Smooth muscle cell of the umbilical artery (primary cell): ENCODE measurements at places on chromosomes 11 and 22. TPM values are rescaled to one million over a fixed set of nuclear protein-coding genes. Genes with fewer than 3 reads are reported as not detected.

The IL10RA gene
- 0.09 TPM in 1 of 2 replicates, not detected in the other for total RNA-seq

The E2F8 gene
- total RNA-seq, result under 0.01 and 0.92 TPM in 2 replicates

The TPH1 gene
- 0.05 TPM in 1 of 2 replicates, not detected in the other for total RNA-seq

The OR52B2 gene
- total RNA-seq, result not detected in 2 replicates

The PIK3C2A gene
- total RNA-seq, result 88.5 and 110 TPM in 2 replicates

The TIMP3 gene
- total RNA-seq, result 876 and 1,947 TPM in 2 replicates

The UPK3A gene
- total RNA-seq, result not detected in 2 replicates

The NNMT gene
- 315 and 919 TPM in 2 replicates for total RNA-seq

The SCN2B gene
- under 0.01 TPM in 1 of 2 replicates, not detected in the other for total RNA-seq

The GLYAT gene
- not detected in 2 replicates for total RNA-seq

The RCOR2 gene
- total RNA-seq, result 2.7 and 4.0 TPM in 2 replicates

The DCHS1 gene
- 4.4 and 10.4 TPM in 2 replicates for total RNA-seq

The MMP12 gene
- 0.18 and 1.2 TPM in 2 replicates for total RNA-seq

The DUSP8 gene
- 0.59 and 1.3 TPM in 2 replicates for total RNA-seq

The HORMAD2 gene
- not detected in 2 replicates for total RNA-seq

The L3MBTL2 gene
- total RNA-seq, result 22.9 and 30.6 TPM in 2 replicates

The CRACR2B gene
- total RNA-seq, result 0.30 and 1.2 TPM in 2 replicates

The ATG2A gene
- total RNA-seq, result 12.5 and 14.9 TPM in 2 replicates

The RPLP2 gene
- total RNA-seq, result 123 and 263 TPM in 2 replicates

The PARVA gene
- total RNA-seq, result 57.0 and 80.9 TPM in 2 replicates

The HPX gene
- 0.30 and 0.74 TPM in 2 replicates for total RNA-seq

The KCNJ1 gene
- not detected in 2 replicates for total RNA-seq

The CCDC88B gene
- total RNA-seq, result 1.3 and 1.5 TPM in 2 replicates

The CCDC116 gene
- total RNA-seq, result under 0.01 and 0.18 TPM in 2 replicates

The ZDHHC8 gene
- 8.6 and 32.7 TPM in 2 replicates for total RNA-seq

The WNT7B gene
- total RNA-seq, result under 0.01 and 2.4 TPM in 2 replicates

The OR5B17 gene
- not detected in 2 replicates for total RNA-seq

The TMPRSS4 gene
- not detected in 2 replicates for total RNA-seq

The KCNQ1 gene
- total RNA-seq, result not detected in 2 replicates

The DKK3 gene
- total RNA-seq, result 328 and 422 TPM in 2 replicates

The ABTB2 gene
- 12.8 and 14.2 TPM in 2 replicates for total RNA-seq

The SLC5A1 gene
- total RNA-seq, result not detected in 2 replicates

The MS4A2 gene
- total RNA-seq, result not detected in 2 replicates

The PSMC3 gene
- total RNA-seq, result 117 and 208 TPM in 2 replicates

The NXPE4 gene
- not detected in 2 replicates for total RNA-seq

The PELI3 gene
- total RNA-seq, result 8.6 and 13.4 TPM in 2 replicates

The OR8D4 gene
- not detected in 2 replicates for total RNA-seq

The SCGB1C1 gene
- not detected in 2 replicates for total RNA-seq

The CHST1 gene
- 0.59 and 2.4 TPM in 2 replicates for total RNA-seq

The GANAB gene
- 505 and 539 TPM in 2 replicates for total RNA-seq

The TRIM34 gene
- total RNA-seq, result 10.7 and 16.7 TPM in 2 replicates

The MEI1 gene
- 0.28 and 0.30 TPM in 2 replicates for total RNA-seq
